ENCODE measurements at places on chromosomes 6 and 20. TPM values are rescaled to one million over a fixed set of nuclear protein-coding genes. Genes with fewer than 3 reads are reported as not detected.

The LMBRD1 gene
- 20.0 TPM for total RNA-seq

GRCh38 chr6:1494671-1495070, 105.3 kb downstream of the FOXF2 start:
- H3K4me1 ChIP-seq: no peaks in the 10 kb centered on the region
- no peak overlapping the region for H3K4me3 ChIP-seq
- H3K27me3 ChIP-seq: no peaks in the 10 kb centered on the region
- no peak overlapping the region for H3K27ac ChIP-seq
- DNase-seq: no peak

- no peak overlapping the region for H3K4me3 ChIP-seq
- H3K27ac ChIP-seq: no peak overlapping the region
- DNase-seq: no peak
- H3K36me3 ChIP-seq: no peaks in the 10 kb centered on the region
Observed at GRCh38 chr6:129055796-129056195, 172.9 kb downstream of the LAMA2 start.

DNA sequence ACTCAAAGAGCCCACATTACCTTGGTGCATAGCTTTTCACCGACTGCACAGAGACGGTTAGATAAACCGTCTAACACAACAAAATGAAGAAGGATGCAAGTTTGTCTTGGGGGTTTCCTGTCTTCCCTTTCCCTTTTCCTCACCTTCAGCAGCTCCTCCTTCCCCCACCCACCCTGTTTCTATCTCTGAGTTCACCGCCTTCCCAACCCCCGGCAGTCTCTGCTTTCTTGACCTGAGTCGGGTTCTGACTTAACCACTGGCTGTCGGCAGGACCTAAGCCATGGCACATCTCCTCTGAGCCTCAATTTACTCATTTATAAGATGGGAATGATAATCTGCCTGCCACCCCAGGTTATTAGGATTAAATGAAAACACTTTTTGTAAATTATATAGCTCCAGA, 25.8 kb upstream of the CNKSR3 start:
- no peak overlapping the region for H3K4me3 ChIP-seq
- no peaks in the 10 kb centered on the region for H3K36me3 ChIP-seq
- no peak overlapping the region for H3K27ac ChIP-seq
- H3K4me1 ChIP-seq: no peaks in the 10 kb centered on the region

- DNase-seq: no peak
- no peak overlapping the region for H3K4me3 ChIP-seq
- no peaks in the 10 kb centered on the region for H3K4me1 ChIP-seq
Observed at GRCh38 chr20:18702736-18703135, 110.8 kb upstream of the SCP2D1 start.

The RHAG gene
- total RNA-seq: 0.32 TPM

DNA sequence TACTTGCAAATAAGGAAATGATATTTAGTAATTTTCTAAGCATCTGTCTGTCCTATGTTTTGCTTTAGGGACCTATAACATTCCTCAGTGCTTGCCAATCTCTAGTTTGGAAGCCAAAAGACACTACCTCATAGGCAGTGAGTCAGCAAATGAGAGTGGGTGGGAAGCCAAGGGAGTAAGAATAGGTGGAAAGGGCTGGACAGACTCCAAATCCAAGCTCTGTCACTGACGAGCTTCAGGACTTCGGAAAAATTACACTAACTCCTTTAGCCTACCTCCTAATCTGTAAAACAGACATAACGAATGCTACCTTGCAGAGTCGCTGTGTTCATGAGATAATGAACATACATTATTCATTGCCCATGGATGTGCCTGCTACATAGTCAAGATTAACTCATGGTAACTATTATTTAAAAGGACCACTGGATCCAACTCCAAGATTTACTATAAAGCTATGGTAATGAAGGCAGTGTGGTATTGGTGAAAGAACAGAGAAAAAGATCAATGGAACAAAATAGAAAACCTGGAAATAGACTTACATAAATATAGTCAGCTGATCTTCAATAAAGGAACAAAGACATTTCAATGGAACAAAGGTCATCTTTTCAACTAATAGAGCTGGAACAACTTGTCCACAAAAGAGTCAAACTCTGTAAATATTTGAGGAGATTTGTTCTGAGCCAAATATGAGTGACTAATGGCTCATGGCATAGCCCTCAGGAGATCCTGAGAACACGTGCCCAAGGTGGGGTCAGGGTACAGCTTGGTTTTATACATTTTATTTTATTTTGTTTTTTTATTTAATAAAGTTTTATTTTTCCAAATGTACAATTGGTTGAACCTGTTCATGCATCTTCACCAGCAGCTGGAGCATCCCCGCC, 64.1 kb downstream of the FAM50B start:
- H3K36me3 ChIP-seq: no peaks in the 10 kb centered on the region
- H3K27ac ChIP-seq: no peak overlapping the region
- peaks cover 5% of the 10 kb centered on the region for H3K4me1 ChIP-seq
- no peak for DNase-seq
- peaks cover 3% of the 10 kb centered on the region for H3K27me3 ChIP-seq

The TBC1D22B gene
- 14.9 TPM for total RNA-seq

- H3K4me1 ChIP-seq: no peaks in the 10 kb centered on the region
- DNase-seq: no peak
- H3K27ac ChIP-seq: no peak overlapping the region
- no peaks in the 10 kb centered on the region for H3K36me3 ChIP-seq
Observed at GRCh38 chr20:19549896-19550295, 208.2 kb upstream of the RIN2 start.

The AGER gene
- total RNA-seq: 15.4 TPM

DNA sequence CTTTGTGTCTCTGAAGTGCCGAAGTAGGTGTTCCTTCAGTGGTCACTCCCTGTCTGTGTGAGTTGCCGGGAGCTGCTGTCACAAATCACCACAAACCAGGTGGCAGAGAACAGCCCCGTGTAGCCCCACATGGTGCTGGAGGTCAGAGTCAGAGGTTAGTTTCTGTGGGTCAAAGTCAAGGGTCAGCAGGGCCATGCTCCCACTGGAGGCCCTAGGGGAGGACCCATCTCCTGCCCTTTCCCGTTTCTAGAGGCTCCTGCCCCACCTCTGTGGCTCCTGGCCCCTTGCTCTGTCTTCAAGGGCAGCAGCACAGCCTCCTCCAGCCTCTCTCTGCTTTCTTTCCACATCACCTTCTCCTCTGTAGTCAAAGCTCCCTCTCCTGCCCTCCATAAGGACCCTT, 264.3 kb downstream of the TAF4 start:
- no peaks in the 10 kb centered on the region for H3K27me3 ChIP-seq
- DNase-seq: no peak
- H3K4me3 ChIP-seq: no peak overlapping the region
- H3K27ac ChIP-seq: no peak overlapping the region
- no peaks in the 10 kb centered on the region for H3K4me1 ChIP-seq
- H3K36me3 ChIP-seq: no peaks in the 10 kb centered on the region

The OR12D3 gene
- total RNA-seq: not detected

- no peak overlapping the region for H3K27ac ChIP-seq
- no peak for DNase-seq
- peaks cover 6% of the 10 kb centered on the region for H3K27me3 ChIP-seq
- no peaks in the 10 kb centered on the region for H3K36me3 ChIP-seq
Observed at GRCh38 chr20:59078231-59078630, 35.6 kb upstream of the PRELID3B start.

The HLA-DPA1 gene
- total RNA-seq: 707 TPM

DNA sequence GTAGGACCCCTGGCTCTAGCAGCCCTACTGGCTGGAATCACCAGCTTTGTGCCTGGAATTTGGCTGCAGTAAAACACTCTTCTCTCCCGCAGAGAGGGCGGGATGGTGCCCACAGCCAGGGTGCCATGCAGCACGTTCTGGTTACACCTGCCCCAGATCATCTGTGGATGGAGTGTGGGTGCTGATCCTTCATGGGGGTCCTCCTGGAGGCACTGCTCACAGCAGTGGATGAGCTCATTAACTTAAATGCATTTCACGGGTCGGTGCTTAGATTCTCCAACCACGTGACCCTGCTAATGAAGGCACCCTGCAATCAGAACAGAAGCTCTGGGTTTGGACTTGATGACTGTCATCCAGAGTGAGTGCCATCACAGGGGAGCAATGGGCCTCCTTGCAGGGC, 138.6 kb upstream of the AFDN start:
- no peak for DNase-seq
- H3K4me3 ChIP-seq: no peak overlapping the region
- H3K4me1 ChIP-seq: no peaks in the 10 kb centered on the region
- no peak overlapping the region for H3K27ac ChIP-seq
- H3K27me3 ChIP-seq: no peaks in the 10 kb centered on the region

The SCAF8 gene
- 28.8 TPM for total RNA-seq

GRCh38 chr6:141531040-141531439, 601.7 kb upstream of the GJE1 start:
- DNase-seq: no peak
- no peak overlapping the region for H3K4me3 ChIP-seq
- no peak overlapping the region for H3K27ac ChIP-seq
- H3K36me3 ChIP-seq: no peaks in the 10 kb centered on the region
- H3K4me1 ChIP-seq: no peaks in the 10 kb centered on the region

- H3K27ac ChIP-seq: peak overlapping the region; percentile 89
- DNase-seq: no peak
- peak overlapping the region; percentile 88 for H3K4me3 ChIP-seq
- H3K27me3 ChIP-seq: no peaks in the 10 kb centered on the region
- no peaks in the 10 kb centered on the region for H3K36me3 ChIP-seq
Observed at GRCh38 chr6:21596949-21597682, 3.6 kb downstream of the SOX4 start.

DNA sequence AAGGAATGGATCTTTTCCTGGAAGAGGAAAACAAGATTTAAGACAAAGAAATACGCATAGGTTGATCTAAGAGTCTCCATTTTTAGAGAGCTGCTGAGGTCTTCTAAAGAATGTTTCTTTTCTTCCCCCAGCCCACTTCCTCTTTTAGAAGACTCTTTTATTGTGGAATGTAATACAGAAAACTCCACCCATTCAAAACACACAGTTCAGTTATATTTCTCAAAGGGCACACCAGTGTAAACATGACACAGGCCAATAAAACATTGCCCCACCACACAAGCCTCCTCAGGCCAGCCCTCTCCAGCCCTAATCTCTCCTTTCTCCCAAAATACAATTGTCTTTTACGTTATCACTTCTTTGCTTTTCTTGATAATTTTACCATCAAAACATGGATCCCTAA, 42.8 kb downstream of the SLC35B3 start:
- H3K36me3 ChIP-seq: no peaks in the 10 kb centered on the region
- no peaks in the 10 kb centered on the region for H3K27me3 ChIP-seq
- no peaks in the 10 kb centered on the region for H3K4me1 ChIP-seq
- H3K27ac ChIP-seq: no peak overlapping the region
- no peak overlapping the region for H3K4me3 ChIP-seq
- no peak for DNase-seq

- H3K27ac ChIP-seq: no peak overlapping the region
- H3K4me3 ChIP-seq: no peak overlapping the region
- no peaks in the 10 kb centered on the region for H3K27me3 ChIP-seq
- H3K4me1 ChIP-seq: no peaks in the 10 kb centered on the region
- peak; percentile 97 for DNase-seq
Observed at GRCh38 chr6:154675602-154676088, 57.6 kb upstream of the SCAF8 start.

GRCh38 chr6:150373260-150373701, 4.5 kb downstream of the IYD start:
- no peaks in the 10 kb centered on the region for H3K4me1 ChIP-seq
- no peaks in the 10 kb centered on the region for H3K36me3 ChIP-seq
- no peak overlapping the region for H3K27ac ChIP-seq
- peaks cover 4% of the 10 kb centered on the region for H3K27me3 ChIP-seq
- no peak overlapping the region for H3K4me3 ChIP-seq

The SPATS1 gene
- not detected for total RNA-seq

DNA sequence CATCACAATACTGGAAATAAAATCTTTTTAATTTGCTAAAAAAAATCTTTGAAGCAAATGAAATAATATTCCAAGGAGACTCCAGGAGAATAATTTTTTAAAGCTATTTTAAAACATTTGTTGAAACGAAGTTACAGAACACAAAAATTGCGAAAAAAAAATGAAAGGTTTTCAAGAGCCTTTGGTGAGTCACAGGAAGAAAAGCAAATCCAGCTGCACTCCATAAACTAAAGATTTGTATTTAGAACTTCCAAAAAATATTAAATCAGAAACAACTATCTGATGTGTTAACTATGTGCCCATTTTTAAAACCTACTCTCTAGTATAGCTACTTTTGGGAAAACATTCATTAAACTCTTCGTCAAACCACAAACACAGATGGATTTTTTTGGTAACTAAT, 23.6 kb downstream of the PDSS2 start:
- H3K27me3 ChIP-seq: no peaks in the 10 kb centered on the region
- no peaks in the 10 kb centered on the region for H3K36me3 ChIP-seq
- no peak overlapping the region for H3K4me3 ChIP-seq
- DNase-seq: no peak
- no peak overlapping the region for H3K27ac ChIP-seq
- no peaks in the 10 kb centered on the region for H3K4me1 ChIP-seq

All from GM12878 (cell line).